ENCODE measurements at places on chromosomes 2 and 18. TPM values are rescaled to one million over a fixed set of nuclear protein-coding genes. Genes with fewer than 3 reads are reported as not detected.

Gene TLX2
- not detected for polyA plus RNA-seq

Gene ZNF532
- polyA plus RNA-seq = 59.3 TPM

Gene EPC2
- polyA plus RNA-seq = 30.1 TPM

Gene SP100
- 46.5 TPM for polyA plus RNA-seq

Gene C2orf74
- 32.2 TPM for polyA plus RNA-seq

Gene PER2
- 3.6 TPM for polyA plus RNA-seq

Gene ITGB6
- polyA plus RNA-seq = 77.2 TPM
